CD4-positive, alpha-beta T cell treated with Interleukin-12 subunit alpha and Interleukin-12 subunit beta, for 1 hour (primary cell): ENCODE measurements at places on chromosomes 6 and 20.

DNA sequence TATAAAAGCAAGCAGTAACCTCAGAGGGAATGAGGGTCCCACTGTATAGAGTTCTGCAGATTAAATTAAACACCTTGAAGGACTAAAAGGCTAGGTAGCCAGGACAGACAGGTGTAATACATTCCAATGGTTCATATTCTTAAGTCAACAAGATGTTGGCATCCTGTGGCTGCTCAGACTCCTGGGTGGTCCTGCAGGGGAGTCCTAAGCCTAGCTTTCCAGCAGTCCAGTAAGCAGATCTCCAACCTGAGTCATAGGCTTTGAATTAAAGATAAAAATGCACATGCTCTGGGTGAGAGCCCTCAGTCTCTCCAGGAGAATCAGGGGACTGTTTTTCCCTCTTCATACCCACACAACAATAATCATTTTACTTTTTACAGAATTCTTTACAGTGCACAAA is 307.3 kb upstream of the SUPT3H start:
- no peak for DNase-seq

DNA sequence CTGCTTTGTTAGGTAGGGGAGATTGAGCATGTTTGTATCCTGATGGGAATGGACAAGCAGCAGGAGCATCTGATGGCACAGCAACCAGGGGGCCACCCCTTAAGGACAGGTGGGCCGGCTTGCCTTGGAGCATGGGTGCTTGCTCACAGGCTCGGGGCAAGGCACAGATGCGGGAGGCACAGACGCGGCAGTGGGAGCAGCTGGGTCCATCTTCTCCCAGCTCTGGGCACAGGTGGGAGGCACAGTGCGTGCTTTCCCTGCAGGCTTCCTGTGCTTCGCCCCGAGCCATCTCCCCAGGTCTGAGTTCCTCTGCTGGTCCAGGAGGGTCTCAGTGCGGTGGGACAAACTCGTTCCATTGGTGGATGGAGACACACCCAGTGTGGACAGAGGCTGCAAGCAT is 73.6 kb upstream of the BHLHE23 start:
- DNase-seq, result no peak

DNA sequence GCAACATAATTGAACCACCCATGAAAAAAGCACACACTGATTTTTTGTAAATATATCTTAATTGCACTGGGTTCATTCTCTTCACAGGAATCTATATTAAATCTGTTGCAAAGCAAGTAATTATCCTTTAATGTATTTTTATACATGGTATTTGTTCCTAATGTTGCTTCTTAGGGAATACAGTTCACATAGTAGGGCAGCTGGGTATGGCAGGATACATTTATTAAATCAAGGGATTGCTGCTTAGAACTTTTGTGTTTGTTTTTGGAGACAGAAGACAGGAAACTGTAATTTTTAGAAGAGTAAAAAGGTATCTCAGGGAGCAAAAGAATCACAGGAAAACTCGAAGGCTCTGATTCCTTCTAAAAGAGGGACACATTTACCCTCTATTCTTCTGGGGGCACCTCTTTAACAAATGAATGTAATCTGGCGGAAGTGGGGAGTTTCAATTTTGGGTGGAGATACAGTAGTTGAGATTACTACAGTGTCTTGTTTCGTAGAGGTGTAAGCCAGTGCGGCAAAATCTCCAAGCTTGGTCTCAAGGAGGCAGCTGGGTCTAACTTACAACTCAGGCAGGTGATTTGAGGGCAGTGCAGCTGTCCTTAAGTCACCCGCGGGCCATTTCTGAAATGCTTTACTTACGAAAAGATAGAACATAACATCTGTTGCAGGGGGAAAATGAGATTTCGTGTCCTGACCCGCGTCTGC is 812 bp upstream of the SMIM13 start:
- DNase-seq, result peak; percentile 49

- DNase-seq, result no peak
Observed at GRCh38 chr20:58073945-58074856, 154.3 kb downstream of the ANKRD60 start.

GRCh38 chr20:25529295-25529951 is 55.9 kb downstream of the NINL start:
- no peak for DNase-seq

GRCh38 chr20:20795721-20796120 is 83.3 kb upstream of the RALGAPA2 start:
- DNase-seq, result no peak
